ENCODE measurements at places on chromosomes 7 and 10. TPM values are rescaled to one million over a fixed set of nuclear protein-coding genes. Genes with fewer than 3 reads are reported as not detected.

GRCh38 chr7:87148332-87148955 is 3.8 kb upstream of the DMTF1 start:
- no peak for DNase-seq

DNA sequence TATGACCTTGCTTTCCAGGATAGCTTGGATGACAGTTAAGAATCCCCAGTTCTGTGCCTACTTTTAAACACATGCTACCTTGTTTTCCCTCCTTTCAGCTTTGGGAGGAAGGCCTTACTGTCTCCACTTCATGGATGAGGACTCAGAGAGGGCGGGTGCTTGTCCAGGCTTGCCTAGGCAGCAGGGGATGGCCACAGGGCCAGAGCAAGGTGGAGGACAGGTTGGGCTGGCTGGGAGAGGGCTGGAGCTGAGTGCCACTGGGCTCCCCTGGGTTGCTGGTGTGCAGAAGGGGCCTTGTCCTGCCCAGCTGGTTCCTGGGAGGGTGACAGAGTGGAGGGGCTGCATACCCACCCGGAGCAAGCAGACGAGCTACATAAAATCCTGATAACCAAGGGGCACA is 117.8 kb downstream of the GRK5 start:
- DNase-seq, result no peak

DNA sequence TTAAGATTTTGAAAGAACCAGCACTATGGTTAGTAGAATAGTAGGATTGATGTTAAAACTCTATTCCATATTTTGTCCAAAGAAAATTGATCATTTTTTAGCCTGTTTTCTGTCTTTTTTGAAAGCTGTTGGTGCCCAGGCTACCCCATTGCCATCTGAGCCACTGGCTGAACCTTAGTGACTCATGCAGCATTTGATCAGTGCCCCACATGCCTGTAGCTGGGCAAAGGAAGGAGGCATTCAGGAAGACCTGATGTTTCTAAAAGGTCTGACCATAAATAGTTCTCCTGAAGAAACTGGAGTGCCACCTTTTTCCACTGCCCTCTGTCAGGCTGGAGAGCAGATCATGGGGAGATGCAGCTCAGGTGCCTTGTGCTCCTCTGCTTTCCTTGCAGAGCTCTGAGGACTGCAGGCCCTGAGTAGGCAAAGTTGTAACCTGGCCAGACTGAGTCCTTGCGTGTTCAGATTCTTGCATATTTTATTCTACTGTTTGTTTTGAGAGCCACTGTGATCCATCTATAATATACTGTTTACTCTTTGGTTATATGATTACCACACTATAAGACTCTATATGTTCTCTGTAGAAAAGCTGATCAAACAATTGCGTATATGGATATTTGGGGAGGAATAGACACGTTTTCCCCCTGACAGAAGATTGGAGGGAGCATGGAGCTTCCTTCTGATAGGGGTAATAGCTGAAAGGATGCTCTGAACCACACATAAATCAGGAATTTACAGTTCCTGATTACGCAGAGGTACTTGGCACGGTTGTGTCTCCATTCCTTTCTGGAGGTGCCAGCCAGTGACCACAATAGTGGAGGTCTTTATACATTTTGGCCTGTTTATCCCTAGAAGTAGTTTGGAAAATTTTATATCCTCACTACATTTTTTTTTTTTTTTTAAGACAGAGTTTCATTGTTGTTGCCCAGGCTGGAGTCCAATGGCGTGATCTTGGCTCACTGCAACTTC is 48.9 kb upstream of the GJD4 start:
- no peak for DNase-seq

GRCh38 chr7:38368191-38368605 is 94.8 kb upstream of the TARP start:
- peak; percentile 67 for DNase-seq

GRCh38 chr7:140200061-140200989 is 23.5 kb upstream of the KDM7A start:
- DNase-seq, result no peak

DNA sequence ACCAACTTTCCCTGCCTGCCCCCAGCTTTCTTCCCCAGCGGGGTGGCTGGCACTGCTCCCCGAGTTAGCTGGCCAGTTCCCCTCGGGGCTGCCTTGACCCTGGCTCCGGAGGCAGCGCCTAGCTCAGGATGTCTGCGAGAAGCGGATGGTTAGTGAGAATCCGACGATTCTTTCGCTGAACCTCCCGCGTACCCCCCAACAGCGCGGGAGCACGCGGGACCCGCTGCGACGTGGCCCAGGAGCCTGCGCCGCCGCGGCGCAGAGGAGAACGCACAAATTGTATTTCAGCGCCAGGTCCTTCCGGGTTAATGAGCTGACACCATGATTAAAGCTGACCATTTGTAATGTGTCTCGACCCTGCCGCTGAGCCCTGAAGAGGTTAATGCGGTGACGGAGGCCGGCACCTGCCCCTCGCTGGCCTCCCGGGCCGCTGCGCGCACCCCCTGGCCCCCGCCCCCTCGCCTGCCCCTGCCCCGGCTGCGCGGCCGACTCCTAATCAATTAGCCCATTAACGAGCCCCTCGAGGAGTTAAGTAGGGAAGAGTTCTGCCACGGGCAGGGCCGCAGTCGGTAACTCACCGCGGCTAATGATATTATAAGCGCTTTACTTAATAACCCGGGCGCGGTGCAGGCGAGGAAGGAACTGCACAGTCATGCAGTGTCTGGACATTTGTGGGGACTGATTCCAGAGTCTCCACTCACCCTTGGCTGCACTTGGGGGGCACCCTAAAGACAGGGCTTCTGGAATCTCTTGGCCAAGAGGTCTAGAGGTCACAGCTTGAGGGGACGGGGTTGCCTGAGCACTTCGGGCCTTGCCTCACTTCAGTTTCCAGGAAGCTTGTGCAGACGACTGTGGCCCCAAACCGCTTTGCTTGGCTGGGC is 1.7 kb upstream of the HMX2 start:
- DNase-seq, result no peak

The TRUB1 gene
- total RNA-seq, result 10.5 TPM

The CALML5 gene
- total RNA-seq, result not detected

The TRIM50 gene
- not detected for total RNA-seq

The SLC26A4 gene
- total RNA-seq, result 0.35 TPM
